ENCODE measurements at places on chromosomes 6 and 20. TPM values are rescaled to one million over a fixed set of nuclear protein-coding genes. Genes with fewer than 3 reads are reported as not detected.

GRCh38 chr6:106574741-106575458 lies 54.4 kb downstream of the RTN4IP1 start:
- H3K27ac ChIP-seq = no peak overlapping the region
- DNase-seq = no peak
- H3K27me3 ChIP-seq = no peaks in the 10 kb centered on the region
- H3K4me3 ChIP-seq = no peak overlapping the region
- H3K4me1 ChIP-seq = no peaks in the 10 kb centered on the region
- peaks cover 5% of the 10 kb centered on the region for H3K36me3 ChIP-seq

MPIG6B gene
- not detected for total RNA-seq

PRR3 gene
- total RNA-seq = 15.2 TPM

GRCh38 chr6:42417641-42418112 lies 34.0 kb downstream of the TRERF1 start:
- H3K27me3 ChIP-seq = no peaks in the 10 kb centered on the region
- H3K4me1 ChIP-seq = peaks cover 39% of the 10 kb centered on the region
- no peak for DNase-seq
- no peak overlapping the region for H3K4me3 ChIP-seq
- H3K27ac ChIP-seq = no peak overlapping the region
- H3K36me3 ChIP-seq = no peaks in the 10 kb centered on the region

DNA sequence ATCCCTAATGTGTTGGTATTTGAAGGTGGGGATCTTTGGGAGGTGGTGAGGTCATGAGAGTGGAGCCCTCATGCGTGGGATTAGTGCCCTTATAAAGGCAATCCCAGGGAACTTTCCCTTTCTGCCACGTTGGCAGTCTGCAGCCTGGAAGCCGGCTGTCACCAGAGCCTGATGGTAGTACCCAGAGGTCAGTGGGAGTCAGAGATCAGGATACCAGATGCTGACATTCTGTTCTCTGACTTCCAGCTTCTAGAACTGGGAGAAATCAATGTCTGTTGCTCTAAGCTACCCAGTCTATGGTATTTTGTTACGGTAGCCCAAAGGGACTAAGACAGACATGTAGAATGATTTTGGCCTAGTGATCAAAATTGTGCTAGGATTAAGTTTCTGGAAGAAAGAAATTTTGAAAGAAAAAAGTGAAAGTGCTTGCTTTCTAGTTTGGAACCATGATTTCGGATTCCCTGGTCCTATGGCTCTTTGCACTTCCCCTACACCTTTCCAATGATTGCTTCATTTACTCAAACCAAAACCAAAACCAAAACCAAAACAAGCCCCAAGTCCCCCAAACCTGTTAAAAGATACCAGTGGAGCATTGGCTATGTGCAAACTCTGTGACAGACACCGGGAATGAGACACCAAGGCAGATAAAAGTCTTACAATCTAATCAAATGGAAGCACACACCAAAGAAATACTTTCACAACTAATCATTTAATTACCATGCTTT lies 173.7 kb upstream of the ZNF217 start:
- no peak for DNase-seq
- no peak overlapping the region for H3K27ac ChIP-seq
- H3K4me3 ChIP-seq = no peak overlapping the region
- peaks cover 32% of the 10 kb centered on the region for H3K4me1 ChIP-seq
- no peaks in the 10 kb centered on the region for H3K36me3 ChIP-seq
- no peaks in the 10 kb centered on the region for H3K27me3 ChIP-seq

TNNC2 gene
- 0.59 TPM for total RNA-seq

DNA sequence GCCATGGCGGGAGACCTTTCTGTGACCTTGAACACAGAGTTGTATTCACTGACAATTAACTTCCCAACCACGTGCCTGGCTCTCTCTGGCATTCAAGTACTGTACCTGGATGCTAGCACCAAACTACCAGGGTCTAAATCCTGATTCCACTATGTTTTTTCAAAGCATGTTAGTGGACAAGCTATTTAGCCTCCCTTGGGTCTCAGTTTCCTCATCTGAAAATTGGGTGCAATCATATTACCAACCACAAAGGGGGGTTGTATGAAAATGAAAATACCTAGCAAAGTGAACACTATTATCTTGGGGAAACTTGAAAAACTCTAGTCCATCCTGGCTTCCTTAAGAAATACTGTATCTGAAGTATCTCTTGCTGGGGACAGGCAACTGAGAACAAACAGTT lies 308.7 kb upstream of the SGK1 start:
- H3K27me3 ChIP-seq = no peaks in the 10 kb centered on the region
- H3K36me3 ChIP-seq = no peaks in the 10 kb centered on the region
- DNase-seq = no peak
- no peak overlapping the region for H3K27ac ChIP-seq

GRCh38 chr6:40907198-40907701 lies 131.8 kb downstream of the UNC5CL start:
- peak; percentile 9 for DNase-seq
- H3K4me3 ChIP-seq = no peak overlapping the region
- no peaks in the 10 kb centered on the region for H3K36me3 ChIP-seq
- H3K27me3 ChIP-seq = no peaks in the 10 kb centered on the region
- no peaks in the 10 kb centered on the region for H3K4me1 ChIP-seq

- H3K27ac ChIP-seq = no peak overlapping the region
- no peaks in the 10 kb centered on the region for H3K27me3 ChIP-seq
- H3K4me1 ChIP-seq = no peaks in the 10 kb centered on the region
- no peak overlapping the region for H3K4me3 ChIP-seq
- DNase-seq = no peak
These were observed 70.1 kb upstream of the IRAK1BP1 start for GRCh38 chr6:78797270-78797669.

TTK gene
- 79.6 TPM for total RNA-seq

MDFI gene
- 41.5 TPM for total RNA-seq

PPP1R3G gene
- total RNA-seq = 0.24 TPM

DNA sequence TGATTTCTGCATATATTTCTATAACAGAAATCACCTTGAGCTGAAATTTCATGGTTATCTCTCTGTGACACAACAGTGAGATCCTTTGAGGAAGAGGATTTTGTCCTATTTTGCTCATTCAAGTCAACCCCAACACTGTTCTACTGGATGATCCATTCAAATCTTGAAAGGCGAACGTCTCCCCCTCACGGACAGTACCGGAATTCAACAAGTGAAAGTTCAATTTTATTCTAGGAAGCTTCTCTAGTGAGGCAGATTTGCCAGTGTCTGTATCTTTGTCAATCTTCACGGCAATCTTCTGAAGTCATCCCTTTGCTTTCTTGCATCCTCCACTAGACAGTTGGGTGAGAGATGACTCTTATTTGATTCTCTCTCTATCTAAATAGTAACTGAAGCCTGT lies 91.7 kb upstream of the PDE7B start:
- H3K36me3 ChIP-seq = no peaks in the 10 kb centered on the region
- no peak overlapping the region for H3K4me3 ChIP-seq
- no peaks in the 10 kb centered on the region for H3K4me1 ChIP-seq
- DNase-seq = peak; percentile 64

PROCR gene
- 32.9 TPM for total RNA-seq

ADGRF1 gene
- total RNA-seq = not detected

- H3K4me3 ChIP-seq = no peak overlapping the region
- no peaks in the 10 kb centered on the region for H3K4me1 ChIP-seq
- no peak overlapping the region for H3K27ac ChIP-seq
These were observed 7.9 kb upstream of the SIRPA start for GRCh38 chr20:1887321-1887720.

GINS1 gene
- 65.4 TPM for total RNA-seq

DNA sequence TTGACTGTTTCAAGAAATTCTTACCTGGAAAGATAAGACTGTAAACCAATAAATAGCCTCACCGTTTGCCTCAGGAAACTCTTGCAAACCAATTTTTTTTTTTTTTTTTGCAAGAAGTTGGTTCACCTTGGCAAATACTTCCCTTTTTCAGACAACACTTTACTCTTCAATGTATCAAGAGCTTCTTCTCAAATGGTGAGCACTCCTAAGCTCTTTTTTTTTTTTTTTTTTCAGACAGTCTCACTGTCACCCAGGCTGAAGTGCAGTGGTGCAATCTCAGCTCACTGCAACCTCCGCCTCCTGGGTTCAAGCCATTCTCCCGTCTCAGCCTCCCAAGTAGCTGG lies 22.7 kb upstream of the SNTA1 start:
- H3K4me3 ChIP-seq = no peak overlapping the region
- H3K27me3 ChIP-seq = no peaks in the 10 kb centered on the region
- H3K27ac ChIP-seq = no peak overlapping the region

- DNase-seq = no peak
- no peaks in the 10 kb centered on the region for H3K4me1 ChIP-seq
- H3K27ac ChIP-seq = no peak overlapping the region
- no peaks in the 10 kb centered on the region for H3K27me3 ChIP-seq
- H3K36me3 ChIP-seq = no peaks in the 10 kb centered on the region
- no peak overlapping the region for H3K4me3 ChIP-seq
These were observed 95.6 kb downstream of the KIF16B start for GRCh38 chr20:16477632-16478031.

OR2B6 gene
- total RNA-seq = not detected

DNA sequence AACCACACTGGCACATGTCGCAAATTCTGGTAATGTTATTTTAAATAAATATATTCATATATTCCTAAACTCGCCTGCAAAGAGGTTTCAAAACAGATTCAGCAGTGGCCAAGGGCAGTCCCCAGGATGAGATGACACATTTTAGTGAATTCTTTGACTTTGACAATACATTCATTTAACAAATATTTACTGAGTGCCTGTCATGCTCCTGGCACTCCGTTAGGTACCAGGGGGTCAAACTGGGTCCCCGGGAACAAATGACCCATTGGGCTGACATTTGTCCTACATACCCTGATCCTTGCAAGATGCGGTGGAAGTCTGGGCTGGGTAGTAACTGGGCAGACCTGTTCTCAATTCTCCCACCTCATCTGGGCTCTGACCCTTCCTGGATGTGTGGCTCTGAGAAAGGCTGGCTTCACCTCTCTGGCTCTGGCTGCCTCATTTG lies 74.9 kb downstream of the FYN start:
- peaks cover 23% of the 10 kb centered on the region for H3K4me1 ChIP-seq
- no peak for DNase-seq
- H3K36me3 ChIP-seq = no peaks in the 10 kb centered on the region

DNA sequence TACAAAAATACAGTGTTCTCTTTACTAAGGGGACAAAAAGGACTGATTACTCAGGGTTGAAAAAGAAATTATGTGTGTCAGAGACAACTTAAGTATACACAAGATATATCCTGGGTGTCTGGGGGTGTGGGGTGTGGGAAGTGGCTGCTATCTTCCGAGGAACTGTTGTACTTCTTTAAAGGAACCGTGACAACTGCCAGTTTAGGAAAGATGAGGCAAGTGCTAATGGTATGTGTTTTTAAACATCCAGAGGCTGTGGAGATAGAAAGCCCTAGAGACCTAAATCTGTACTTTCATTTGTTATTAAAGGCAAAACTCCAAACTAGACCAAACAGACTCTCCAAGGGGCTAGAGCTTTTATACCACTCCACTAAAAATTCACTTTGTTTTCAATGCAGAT lies 95.6 kb downstream of the SNAP25 start:
- H3K36me3 ChIP-seq = peaks cover 3% of the 10 kb centered on the region
- no peak overlapping the region for H3K4me3 ChIP-seq
- H3K27me3 ChIP-seq = no peaks in the 10 kb centered on the region
- no peak for DNase-seq

- no peak for DNase-seq
- H3K36me3 ChIP-seq = peaks cover 14% of the 10 kb centered on the region
- peaks cover 19% of the 10 kb centered on the region for H3K4me1 ChIP-seq
- no peak overlapping the region for H3K4me3 ChIP-seq
- H3K27me3 ChIP-seq = no peaks in the 10 kb centered on the region
- no peak overlapping the region for H3K27ac ChIP-seq
These were observed 10.2 kb downstream of the RPRD1B start for GRCh38 chr20:38043512-38044300.

SLC2A4RG gene
- total RNA-seq = 33.8 TPM

GSTA2 gene
- not detected for total RNA-seq

- DNase-seq = no peak
- no peak overlapping the region for H3K4me3 ChIP-seq
- H3K27me3 ChIP-seq = no peaks in the 10 kb centered on the region
- 0 out of 2 replicates have a peak, but pooled peaks cover 6% of the 10 kb centered on the region for H3K4me1 ChIP-seq
- H3K36me3 ChIP-seq = no peaks in the 10 kb centered on the region
- H3K27ac ChIP-seq = no peak overlapping the region
These were observed 23.8 kb upstream of the POU5F1 start for GRCh38 chr6:31194061-31194834.

RIPPLY2 gene
- 5.4 TPM for total RNA-seq

GRCh38 chr20:36585410-36586125 lies 12.2 kb downstream of the TGIF2 start:
- H3K36me3 ChIP-seq = peaks cover 21% of the 10 kb centered on the region
- no peaks in the 10 kb centered on the region for H3K27me3 ChIP-seq
- peak; percentile 97 for DNase-seq

C6orf89 gene
- 8.7 TPM for total RNA-seq

GRCh38 chr20:26276554-26277210 lies 580.0 kb upstream of the ZNF337 start:
- DNase-seq = peak; percentile 33
- H3K4me1 ChIP-seq = no peaks in the 10 kb centered on the region
- no peak overlapping the region for H3K27ac ChIP-seq
- no peak overlapping the region for H3K4me3 ChIP-seq

DNA sequence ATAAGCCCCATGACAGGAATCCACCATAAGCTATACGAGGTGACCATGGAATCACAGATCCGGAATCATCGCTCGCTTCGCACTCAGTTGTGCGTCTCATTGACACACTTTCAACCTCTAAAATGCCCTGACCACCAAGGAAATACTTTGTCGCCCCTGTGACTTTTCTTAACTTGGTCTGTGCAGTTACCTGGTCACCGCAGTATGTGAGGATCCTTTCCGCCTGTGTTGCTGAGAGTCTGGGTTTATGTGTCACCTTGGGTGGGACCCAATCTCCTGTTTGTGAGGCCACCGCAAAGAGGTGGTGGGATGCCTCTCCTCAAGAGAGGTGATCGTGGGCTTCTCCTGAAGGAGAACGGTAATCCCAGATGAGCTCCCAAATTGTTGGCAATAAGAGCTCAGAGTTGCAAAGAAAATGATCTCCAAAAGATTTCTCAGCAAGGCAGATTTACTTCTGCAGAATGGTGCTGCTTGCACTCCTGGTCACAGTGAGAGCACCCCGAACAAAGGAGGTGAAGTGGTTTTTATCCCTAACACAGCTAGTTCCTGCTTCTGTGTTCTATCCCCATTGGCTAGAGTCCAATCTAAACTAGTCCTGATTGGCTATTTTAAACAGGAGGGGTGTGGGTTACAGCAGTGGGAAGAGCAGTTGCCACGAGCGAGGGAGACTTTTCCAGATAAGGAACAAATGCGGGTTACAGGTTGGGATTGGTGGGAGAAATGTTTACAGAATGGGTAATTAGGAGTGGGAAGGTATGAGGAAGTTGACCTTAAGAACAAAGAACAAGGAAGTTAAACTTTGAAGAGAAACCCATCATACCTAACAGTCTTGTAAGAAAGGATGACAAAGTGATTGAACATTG lies 9.1 kb upstream of the ZNFX1 start:
- peak overlapping the region; percentile 93 for H3K27ac ChIP-seq
- peak; percentile 56 for DNase-seq
- H3K4me1 ChIP-seq = peaks cover 38% of the 10 kb centered on the region
- no peaks in the 10 kb centered on the region for H3K27me3 ChIP-seq
- H3K4me3 ChIP-seq = peak overlapping the region; percentile 100

TRIM15 gene
- total RNA-seq = 1.0 TPM

SNAP25 gene
- total RNA-seq = 0.78 TPM

KCNS1 gene
- 0.97 TPM for total RNA-seq

SLC35D3 gene
- total RNA-seq = 1.5 TPM

SPTLC3 gene
- not detected for total RNA-seq

EIF6 gene
- 152 TPM for total RNA-seq

GRCh38 chr6:128925765-128926164 lies 42.8 kb downstream of the LAMA2 start:
- H3K4me1 ChIP-seq = no peaks in the 10 kb centered on the region
- no peak overlapping the region for H3K4me3 ChIP-seq
- no peaks in the 10 kb centered on the region for H3K36me3 ChIP-seq
- DNase-seq = no peak
- no peaks in the 10 kb centered on the region for H3K27me3 ChIP-seq
